Thoracic aorta endothelial cell (primary cell): ENCODE measurements at places on chromosomes 4 and X. TPM values are rescaled to one million over a fixed set of nuclear protein-coding genes. Genes with fewer than 3 reads are reported as not detected.

NAT8L gene
- under 0.01 and 0.07 TPM in 2 replicates for total RNA-seq

TMEM271 gene
- total RNA-seq: not detected in 2 replicates

KIAA1210 gene
- total RNA-seq: not detected in 2 replicates

ZNF141 gene
- 19.9 and 20.2 TPM in 2 replicates for total RNA-seq

SPACA5 gene
- total RNA-seq: not detected in 2 replicates

DEFB131A gene
- total RNA-seq: not detected in 2 replicates

SPANXN4 gene
- total RNA-seq: not detected in 2 replicates

FRMPD4 gene
- under 0.01 TPM in 1 of 2 replicates, not detected in the other for total RNA-seq

CTAG2 gene
- total RNA-seq: not detected in 2 replicates

GPRIN3 gene
- total RNA-seq: 2.7 and 2.8 TPM in 2 replicates

DGAT2L6 gene
- total RNA-seq: not detected in 2 replicates

APOO gene
- 12.2 and 16.7 TPM in 2 replicates for total RNA-seq

NXF2B gene
- total RNA-seq: not detected in 2 replicates

FDCSP gene
- total RNA-seq: not detected in 2 replicates

POU3F4 gene
- total RNA-seq: not detected in 2 replicates

IL3RA gene
- 10.1 and 17.8 TPM in 2 replicates for total RNA-seq

SATL1 gene
- not detected in 2 replicates for total RNA-seq
